Activated CD4-positive, CD25-positive, alpha-beta regulatory T cell (primary cell): ENCODE measurements at places on chromosomes 12 and 14.

DNA sequence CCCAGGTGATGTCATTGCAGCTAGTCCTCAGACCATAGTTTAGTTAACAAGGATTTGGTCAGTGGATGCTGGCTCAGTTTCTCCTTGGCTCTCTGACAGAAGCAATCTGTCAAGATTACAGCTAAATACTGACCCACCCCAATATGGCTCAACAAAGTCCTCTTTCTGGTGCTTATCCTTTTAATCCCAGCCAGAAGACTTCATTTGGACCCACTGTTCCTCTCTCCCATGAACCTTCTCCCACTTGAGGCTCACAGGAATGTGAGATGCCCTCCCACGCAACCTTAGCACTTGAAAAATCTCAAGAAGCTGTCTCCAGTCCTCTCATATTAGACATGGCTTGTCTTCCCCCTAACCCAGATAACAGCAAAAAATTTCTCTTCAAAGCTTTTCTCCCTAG, 47.7 kb downstream of the C12orf50 start:
- no peak for DNase-seq

DNA sequence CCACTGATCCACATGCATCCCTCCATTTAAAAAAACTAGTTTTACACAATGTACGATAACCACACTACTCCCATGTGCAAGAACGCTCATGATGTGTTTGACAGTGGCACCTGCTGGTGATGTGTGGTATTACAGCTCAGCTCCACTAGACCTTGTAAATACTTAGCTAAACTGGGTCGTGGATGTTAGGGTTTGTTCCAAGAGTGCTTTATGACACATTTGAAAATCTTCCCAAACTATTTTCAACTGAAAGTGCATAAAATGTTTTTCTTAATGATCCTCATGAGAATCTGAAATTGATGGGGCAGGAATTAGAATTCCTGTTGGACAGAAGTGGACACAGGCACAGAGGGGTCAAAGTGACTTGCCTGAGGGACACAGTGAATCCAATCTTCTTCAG, 99.2 kb downstream of the SCARB1 start:
- no peak for DNase-seq

DNA sequence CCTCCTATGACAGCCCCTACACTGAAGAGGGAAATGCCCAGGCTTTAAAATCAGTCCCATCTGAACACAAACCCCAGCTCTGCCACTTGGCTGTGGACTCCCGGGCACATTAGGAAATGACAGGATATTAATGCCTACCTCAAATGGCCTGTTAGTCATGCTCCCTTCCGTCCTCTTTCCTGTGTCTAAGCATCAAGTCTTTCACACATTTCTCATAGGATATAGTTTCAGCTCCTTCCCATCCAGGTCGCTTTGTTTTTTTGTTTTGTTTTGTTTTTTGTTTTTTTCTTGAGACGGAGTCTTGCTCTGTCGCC, 16.1 kb downstream of the PLEK2 start:
- DNase-seq = no peak

GRCh38 chr14:32920696-32921276, 17.9 kb upstream of the NPAS3 start:
- DNase-seq = no peak

GRCh38 chr12:101697197-101697929, at the start of gene CHPT1:
CHPT1 (plus strand) TSS chr12:101697640; CDS start chr12:101697862, 222 bp downstream.
- DNase-seq = peak; percentile 46

DNA sequence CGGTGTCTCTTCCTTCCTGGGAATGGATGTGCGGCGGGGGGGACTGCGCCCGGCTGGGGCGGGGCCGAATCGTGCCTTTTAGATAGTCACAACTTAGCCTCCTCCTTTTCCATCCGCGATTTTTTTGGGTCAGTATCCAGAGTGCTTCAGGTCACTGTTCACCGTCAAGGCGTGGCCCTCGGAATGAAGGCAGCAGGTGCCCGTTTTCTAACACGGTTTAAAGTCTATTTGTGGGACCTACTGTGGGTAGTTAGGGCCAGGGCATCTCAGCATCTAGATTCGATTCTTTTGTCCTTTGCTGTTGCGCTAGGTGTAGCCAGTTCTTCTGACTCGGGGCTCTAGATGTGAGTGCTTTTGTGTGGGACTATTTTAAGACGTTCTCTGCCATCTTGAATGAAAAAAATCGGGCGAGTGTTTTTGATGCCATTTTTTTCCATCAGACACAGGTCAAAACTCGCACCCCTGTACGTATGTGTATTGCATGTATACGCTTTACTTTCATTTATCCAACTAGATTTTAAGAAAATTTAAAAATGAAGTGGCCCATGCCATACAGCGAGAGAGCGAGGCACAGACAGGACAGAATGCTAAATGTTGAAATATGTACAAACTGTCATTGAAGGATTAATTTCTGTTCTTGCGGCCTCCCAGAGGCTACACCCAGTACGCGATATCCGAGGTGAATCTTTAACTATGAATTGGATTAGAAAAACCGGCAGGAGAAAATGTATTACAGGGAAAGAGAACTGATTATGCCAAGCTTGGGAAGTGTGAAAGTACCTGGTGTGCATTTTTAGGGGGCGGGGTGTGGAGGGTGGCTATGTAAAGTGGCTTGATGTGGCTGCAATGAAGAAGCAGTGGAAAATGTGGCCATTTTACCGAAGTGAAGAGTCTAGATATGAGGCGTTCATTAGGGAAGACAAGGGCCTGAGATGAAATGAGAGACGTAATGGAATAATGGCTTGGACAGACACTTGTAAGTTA, 835 bp downstream of the VEZT start:
- DNase-seq = no peak
